ENCODE measurements at places on chromosomes 4 and X. TPM values are rescaled to one million over a fixed set of nuclear protein-coding genes. Genes with fewer than 3 reads are reported as not detected.

The SYAP1 gene
- total RNA-seq, result 15.7 TPM

The TRIM61 gene
- total RNA-seq, result 1.3 TPM

The PNMA6A gene
- 0.15 TPM for total RNA-seq

The CRLF2 gene
- total RNA-seq, result 3.4 TPM

The UGT2B10 gene
- not detected for total RNA-seq

The RHOXF1 gene
- not detected for total RNA-seq

The OTC gene
- total RNA-seq, result not detected

The INPP4B gene
- total RNA-seq, result 79.2 TPM

The PCDH18 gene
- not detected for total RNA-seq

The PNPLA4 gene
- 6.1 TPM for total RNA-seq

The UGT2A1 gene
- not detected for total RNA-seq

DNA sequence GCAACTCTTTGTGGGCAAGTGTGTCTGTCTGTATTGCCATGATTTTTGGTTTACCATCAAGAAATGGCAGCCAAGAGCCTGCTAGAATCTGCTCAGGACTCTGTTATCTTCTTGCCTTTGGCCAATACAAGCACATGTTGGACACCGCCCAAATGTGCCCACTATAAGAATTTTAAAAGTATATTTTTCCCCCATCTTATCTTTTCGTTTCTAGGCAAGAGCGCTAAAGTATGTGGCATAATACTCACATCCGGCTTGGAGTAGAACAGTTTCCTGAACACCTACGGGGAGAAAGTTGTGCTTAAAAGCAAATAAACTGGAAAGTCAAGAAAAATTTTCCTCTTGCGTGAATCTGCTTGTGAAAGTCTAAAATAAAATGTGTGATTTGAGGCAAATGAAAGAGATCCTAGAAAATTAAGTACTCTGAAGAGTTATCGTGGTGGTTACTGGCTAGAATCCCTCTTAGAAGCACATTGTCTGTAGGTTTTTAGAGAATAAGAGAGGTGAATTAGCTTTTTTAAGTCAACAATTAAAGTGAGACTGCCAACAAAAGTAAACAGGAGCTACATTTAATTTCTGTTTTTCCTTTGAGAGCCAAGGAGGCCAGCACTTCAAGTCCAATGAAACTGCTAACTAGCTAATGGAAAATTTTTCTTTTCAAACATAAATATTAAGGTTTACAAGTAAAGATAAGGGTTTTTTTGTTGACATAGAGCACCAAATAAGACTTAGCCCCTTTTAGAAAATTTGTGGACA lies 220.2 kb downstream of the SOWAHB start:
- DNase-seq, result no peak

DNA sequence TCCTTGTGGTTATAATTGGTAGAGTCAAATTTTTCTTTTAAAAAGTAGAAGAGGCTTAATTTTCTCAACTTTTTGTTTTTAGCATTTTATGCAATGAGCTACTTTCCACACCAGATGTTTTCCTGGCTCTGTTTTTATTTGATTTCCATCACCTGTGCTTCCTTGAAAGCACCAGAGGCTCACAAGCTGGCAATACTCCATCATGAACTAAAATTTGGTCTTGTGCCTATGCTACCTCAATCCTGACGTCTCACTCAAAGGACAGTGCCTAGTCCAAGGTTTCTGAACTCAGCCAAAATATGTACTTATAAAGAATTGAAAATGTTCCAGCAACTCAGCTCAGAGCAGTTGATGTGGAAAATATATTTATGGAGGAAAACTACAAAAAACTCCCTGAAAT lies 914.0 kb upstream of the PRKX start:
- no peak for DNase-seq

DNA sequence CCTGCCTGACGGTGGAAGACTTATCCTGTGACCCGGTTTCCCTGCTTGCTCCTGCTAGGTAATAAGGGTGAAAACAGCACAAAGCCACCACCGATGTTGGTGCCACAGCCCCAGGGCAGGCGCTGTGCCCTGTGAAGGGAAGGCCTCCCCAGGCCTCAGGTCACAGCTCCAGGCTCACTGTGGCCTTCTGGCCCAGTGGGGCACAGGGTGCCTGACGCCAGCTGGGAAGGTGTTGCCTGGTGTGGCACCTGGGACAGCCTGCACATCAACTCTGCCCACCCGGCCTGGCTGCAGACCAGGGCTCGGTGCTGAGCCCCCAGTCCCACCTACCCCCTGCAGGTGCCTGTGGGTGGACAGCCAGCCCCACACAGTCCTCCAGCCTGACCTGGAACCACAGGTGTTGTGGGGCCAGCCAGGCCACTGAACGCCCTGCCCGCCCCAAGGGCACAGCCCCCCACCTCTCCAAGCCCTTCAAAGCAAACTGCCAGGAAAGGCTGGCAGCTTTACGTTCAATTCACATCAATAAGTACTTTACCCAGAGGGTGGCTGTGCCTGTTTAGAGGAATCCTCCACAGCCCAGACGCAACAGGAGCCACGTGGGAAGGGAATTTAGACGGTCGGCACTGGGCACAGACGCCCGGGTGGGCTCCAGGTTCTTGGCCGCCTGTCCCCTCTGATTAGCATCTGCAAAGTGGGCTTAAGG lies 54.3 kb downstream of the ZFYVE28 start:
- no peak for DNase-seq

DNA sequence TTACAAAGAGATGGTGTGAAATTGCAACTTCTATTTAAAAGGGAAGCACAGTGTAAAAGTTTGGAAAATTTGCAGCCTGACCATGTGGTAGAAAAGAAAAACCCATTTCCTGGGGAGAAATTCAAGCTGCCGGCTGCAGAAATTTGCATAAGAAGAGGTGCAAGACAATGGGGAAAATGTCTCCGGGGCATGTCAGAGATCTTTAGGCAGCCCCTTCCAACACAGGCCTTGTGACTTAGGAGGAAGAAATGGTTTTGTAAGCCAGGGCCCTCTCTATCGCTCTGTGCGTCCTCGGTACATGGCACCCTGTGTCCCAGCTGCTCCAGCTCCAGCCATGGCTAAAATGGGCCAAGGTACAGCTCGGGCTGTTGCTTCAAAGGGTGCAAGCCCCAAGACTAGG lies 40.4 kb downstream of the CCDC158 start:
- DNase-seq, result no peak

DNA sequence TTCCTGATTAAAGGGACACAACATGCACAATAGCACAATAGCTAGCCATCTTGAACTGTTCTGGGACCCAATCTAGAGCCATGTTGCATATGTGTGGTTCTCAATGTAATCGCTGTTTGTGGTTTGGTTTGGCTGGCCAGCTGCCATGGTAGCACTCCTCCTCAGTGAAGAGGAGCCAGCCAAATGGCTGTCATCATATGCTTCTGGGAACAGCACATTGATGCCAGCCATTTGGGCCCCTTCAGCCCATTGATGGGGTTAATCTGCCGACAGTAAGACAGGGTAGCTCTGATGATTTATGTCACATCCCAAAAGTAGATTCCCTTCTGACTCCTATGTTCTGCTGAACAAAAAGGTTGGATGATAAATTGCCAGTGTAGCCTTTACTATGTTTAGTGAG lies 48.5 kb downstream of the AWAT2 start:
- no peak for DNase-seq

DNA sequence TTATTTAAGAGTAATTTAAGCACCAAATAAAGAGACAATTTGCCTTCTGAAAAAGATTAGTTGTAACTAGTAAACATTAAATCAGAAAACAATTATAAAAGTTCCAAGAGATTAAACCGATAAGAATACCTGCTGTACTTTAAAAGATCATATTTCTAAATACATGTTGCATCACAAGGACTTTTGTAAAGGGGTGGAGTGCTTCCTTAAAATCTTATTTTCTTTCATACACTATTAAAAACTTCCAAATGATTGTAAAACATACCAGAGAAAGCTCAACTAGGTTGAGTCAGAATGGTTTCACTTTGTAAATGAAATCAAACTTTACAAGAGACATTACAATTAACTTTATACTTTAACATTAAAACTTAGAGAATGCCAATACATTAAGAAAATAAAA lies 41.8 kb downstream of the ACSL4 start:
- no peak for DNase-seq

DNA sequence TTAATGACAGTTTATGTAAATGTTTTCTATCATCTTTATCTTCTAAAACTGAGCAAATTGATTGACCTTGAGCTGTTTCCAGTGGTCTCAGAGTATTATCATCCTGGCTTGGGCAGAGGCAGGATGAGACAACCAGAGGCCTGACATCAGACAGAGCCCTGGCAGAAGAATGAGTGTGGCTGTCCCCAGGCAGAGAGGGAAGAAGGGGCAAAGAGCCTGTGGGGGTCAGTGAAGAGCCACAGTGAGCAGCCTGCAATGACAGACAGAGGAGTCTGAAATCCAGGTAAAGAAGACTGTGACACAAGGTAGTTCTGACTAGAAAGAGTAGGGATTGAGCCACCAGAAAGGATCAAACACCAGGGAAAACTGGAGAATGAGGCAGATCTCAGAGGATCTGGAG lies 182.4 kb upstream of the ARSJ start:
- DNase-seq, result no peak

DNA sequence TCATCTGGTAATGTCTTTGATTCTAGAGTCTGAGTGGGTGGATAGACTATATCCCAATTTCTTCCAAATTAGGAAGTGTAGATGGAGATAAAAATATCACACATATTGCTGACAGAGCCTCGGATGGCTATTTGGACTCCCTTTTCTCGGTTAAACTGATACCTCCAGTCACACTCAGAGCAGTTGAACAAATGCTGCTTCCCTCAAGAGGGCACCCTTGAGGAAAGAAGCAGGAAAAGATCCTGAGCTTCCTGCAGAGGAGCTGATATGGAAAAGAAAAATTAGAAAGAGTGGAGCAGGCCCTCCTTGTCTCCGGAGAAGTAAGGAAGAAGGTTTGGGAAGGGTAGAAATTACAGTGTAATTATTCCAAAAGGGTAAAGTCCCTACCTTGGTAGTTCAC lies 96.2 kb upstream of the CCSER1 start:
- DNase-seq, result no peak

DNA sequence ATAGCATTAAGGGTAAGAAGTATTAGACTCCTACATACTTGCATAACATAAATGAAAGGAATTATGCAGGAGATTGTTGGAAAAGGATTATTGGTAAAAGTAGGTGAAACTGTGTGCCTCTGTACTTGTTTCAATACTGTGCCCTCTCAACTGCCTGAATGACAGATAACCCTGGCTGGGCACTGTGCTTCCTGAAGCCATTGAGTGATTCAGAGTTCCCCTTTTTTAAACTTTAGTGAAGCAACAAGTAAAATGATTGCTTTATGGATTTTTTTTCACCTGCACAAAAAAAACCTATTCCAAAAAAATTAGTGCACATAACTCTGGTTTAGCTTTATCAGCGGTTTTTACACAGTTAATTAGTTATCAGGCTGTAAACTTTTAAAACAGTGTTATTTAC lies 204.8 kb downstream of the TRAM1L1 start:
- DNase-seq, result no peak

DNA sequence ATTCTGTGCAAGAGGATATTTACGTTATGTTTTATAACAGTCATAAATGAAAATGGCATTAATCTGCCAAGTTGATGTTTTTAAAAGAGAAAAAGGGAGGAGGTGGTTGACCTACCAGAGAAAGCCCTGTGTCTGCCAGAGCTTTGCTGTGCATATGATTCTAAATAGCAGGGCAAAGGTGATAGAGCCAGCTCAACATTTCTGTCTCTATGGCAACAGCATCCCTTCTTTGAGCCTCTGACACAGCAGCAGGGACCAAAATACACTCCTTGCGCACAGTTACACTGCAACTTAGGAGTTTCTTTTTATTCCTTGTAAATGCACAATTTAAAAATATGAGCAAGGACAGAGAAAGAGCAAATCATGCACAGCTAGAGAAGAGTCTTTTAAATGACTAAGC lies 133.3 kb upstream of the RAI2 start:
- DNase-seq, result no peak

GRCh38 chr4:130393642-130394041 lies 1297.7 kb downstream of the C4orf33 start:
- DNase-seq, result no peak

GRCh38 chrX:152958047-152958446 lies 35.9 kb downstream of the PNMA5 start:
- DNase-seq, result no peak

DNA sequence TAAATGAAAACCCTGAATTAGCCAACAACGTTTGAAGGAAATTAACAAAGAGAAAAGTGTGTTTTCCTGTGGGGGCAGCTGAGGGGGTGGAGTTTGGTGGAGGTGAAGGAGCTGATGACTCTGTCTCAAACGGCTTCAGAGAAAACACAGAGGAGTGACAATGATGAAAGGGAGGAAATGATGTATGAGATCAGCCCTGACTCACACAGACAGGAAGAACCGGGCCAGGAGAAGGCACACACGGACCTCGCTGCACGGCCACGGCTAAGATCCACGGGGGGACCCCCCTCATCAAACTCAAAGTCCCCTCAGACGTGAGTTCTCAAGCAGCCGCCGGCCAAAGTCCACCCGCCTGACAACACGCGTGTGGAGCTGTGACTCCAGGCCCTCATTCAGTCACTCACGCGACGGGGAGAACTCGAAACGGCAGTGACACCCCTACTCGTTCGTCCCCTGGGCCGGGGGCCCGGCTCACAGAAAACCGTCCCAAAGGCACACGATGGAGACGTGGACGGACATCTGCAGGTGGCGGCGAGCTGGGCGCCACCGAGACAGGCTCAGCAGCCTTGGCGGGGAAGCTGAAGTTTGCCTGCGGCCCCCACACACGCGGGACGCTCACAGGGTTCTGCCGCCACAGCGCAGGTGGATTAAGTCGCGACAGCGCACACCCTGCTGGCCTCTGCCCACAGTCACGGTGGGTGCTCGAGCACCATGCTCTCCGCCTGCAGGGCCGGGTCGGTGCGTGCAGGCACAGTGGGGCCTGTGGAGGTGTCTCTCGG lies 28.8 kb downstream of the PPP2R3B start:
- DNase-seq, result peak; percentile 52

DNA sequence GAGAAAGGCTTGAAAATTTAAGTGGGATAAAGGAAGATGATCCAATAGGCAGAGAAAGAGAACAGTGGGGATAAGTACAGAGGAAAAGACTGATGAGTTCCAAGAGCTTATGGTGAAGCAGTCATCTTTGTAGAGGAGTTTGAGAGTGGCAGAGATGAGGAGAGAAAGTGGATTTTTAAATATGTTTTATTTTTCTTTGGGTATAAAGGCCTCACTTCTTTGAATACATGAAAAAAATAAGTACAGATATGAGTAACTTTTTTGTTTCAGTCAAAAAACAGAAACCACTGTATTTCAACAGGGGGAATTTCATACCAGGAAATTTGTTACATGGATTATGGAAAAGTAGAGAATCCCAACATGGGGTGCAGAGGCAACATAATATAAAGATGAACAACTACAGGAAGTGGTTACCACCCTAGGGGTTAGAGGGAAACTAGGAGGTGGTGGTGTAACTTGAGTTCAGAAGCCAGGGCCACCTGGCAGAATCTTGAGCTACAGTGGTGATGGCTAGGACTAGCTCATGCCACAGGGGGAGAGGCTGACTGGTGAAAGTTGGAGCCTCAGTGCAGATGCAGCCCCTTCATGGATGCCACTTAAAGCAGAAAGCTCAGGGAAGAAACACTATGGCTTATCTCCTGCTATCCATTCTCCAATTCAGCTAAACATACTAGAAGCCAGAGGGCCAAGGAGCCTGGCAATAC lies 3.4 kb upstream of the CYBB start:
- peak; percentile 15 for DNase-seq

All from activated CD4-positive, alpha-beta T cell treated with anti-CD3 and anti-CD28 coated beads, Interleukin-2, amount 10 ng/mL, durations not matched to agents 7 days and 5 days (primary cell).